ENCODE measurements at places on chromosomes 7 and 10.

DNA sequence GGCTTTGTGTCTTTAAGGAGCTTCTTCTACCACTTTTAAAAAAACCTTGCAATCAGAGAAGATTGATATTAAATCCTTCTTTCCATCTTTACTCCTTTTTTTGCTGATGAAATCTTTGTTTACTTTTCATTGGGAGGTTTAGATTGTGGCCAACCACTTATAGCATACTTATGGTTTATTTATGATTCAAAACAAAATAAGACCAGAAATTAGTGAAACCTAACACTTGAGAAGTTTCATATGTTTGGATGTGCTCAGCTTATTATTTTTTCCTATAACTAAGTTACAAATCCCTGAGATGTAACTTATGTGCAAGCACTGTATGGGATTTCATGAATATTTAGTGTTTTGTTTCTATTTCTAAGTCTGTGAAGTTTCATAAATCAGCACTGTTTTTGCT, 13.5 kb upstream of the PRPS1L1 start:
- DNase-seq: no peak

DNA sequence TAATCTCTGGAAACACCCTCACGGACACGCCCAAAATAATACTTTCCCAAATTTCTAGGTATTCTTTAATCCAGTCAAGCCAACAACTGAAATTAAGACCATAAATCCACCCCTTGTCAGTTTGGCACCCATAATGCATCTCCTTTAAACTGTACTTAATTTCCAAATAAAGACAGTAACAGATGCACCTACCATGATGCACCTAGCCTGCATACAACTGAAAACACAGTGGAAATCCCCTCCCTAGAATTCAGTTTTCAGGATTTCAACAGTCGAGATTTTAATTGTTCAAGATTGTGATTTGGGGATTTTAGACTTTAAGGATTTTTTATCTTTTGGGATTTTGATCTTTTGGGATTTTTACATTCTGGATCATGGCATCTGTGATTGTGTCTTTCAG, 17.1 kb downstream of the STK17A start:
- no peak for DNase-seq

GRCh38 chr7:43441231-43442130, 141.4 kb upstream of the STK17A start:
- DNase-seq: no peak

DNA sequence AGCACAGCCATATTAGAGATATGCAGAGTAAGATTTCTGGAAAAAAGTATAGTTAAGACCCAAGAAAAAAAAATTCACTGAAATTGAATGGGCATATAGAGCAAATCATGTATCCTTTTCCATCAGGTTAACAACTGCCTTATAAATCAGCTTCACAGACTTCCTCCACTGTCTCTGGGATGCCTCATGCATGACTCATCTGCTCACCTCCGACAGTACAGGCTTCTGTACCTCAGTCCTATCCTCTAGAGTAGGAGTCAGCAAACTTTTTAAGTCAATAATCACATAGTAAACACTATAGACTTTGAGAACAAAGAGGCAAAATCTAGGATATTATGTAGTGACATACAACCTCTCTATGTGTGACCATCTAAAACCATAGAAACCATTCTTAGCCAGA, 211.6 kb upstream of the SP8 start:
- no peak for DNase-seq

DNA sequence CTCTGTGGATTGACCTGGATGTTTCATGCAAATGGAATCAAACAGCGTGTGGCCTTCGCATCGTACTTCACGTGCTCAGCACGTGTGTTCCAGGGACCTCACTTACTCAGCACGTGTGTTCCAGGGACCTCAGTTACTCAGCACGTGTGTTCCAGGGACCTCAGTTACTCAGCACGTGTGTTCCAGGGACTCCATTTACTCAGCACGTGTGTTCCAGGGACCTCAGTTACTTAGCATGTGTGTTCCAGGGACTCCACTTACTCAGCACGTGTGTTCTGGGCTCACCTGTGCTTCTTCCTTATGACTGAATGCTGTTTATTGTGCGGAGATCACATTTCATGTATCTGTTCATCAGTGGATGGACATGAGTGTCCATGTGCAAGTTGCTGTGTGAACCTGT, 22.0 kb downstream of the INPP5A start:
- DNase-seq: no peak

DNA sequence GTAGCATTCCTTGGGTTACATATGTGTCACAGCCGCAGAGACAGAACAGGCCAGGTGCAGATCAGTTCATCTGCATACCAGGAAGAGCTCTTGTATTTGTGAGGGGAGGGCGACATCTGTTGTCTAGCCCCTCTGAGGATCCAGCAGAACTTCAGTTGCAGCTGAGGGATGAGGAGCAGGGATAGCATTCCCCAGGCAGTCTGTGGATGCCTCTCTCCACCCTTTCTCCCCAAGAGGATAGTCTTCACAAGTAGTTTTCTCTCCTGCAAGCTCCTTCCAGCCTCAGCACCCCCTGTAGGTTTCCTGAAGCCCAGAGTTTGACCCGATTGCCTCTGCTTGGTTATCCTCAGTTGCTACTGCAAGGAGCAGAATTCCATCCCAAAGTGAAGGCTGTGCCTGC, 2.6 kb downstream of the SCD start:
- DNase-seq: no peak

- no peak for DNase-seq
Measured at GRCh38 chr7:28360739-28361138, 51.6 kb upstream of the CREB5 start.

- no peak for DNase-seq
Measured at GRCh38 chr7:16416289-16417282, 4.8 kb downstream of the CRPPA start.

GRCh38 chr7:157674027-157674714, 337.4 kb downstream of the DNAJB6 start:
- no peak for DNase-seq

Measured in NCI-H510A (cell line).